ENCODE measurements at places on chromosomes 2 and 18.

- DNase-seq: no peak
These were observed 155.8 kb upstream of the ERBB4 start for GRCh38 chr2:212694398-212694797.

GRCh38 chr2:72128843-72129227 is 18.8 kb downstream of the CYP26B1 start:
- no peak for DNase-seq

DNA sequence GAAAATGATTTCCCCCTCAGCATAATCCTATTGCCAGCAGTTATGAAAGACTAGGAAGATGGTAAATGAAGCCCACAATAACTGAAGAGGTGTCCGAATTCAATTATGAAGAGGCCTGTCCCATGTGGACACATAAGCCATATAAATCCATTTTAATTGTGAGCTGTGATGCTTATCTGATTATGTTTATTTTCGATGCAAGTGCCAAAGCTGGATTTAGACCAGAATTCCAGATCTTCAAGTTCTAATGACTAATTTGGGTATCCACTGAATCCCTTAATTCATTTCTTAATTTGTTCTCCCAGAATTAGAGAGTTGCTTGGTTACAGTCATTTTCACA is 24.5 kb downstream of the SPATS2L start:
- DNase-seq: no peak

GRCh38 chr2:140929849-140930248 is 1201.0 kb downstream of the LRP1B start:
- DNase-seq: no peak

DNA sequence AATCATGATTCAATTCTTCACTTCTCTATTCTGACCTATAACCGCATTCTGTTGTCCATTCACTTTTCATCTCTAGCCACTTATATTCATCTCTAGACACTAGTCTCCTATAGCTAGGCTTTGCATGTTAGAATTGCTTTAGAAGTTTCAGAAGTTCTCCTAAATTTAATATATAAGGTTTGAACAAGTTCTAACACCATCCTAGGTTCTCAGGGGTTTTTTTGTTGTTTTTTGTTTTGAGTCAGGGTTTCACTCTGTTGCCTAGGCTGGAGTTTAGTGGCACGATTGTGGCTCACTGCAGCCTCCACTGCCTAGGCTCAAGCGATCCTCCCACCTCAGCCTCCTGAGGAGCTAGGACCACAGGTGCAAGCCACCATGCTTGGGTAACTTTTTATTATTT is 19.9 kb downstream of the WDSUB1 start:
- DNase-seq: no peak

- DNase-seq: peak; percentile 60
These were observed 120.9 kb upstream of the CDH19 start for GRCh38 chr18:66724664-66725356.

DNA sequence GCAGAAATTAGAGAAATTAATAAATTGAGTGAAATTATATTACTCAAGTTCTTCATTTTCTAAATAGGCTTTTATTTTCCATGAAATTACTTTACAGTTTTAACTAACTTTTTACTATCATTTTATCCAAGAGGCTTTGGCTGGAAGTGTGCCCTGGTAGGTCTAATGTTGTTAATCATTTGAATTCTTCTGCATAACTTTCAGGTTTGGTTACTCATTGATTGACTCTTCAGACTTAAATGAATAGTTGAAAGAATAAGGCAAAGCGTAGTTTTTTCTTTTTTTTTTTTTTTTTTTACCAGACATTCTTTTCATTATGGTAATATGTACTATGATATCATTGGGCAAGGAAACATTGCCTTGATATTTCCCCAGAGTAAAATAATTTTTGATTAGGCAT is 228.4 kb upstream of the MMADHC start:
- DNase-seq: no peak

DNA sequence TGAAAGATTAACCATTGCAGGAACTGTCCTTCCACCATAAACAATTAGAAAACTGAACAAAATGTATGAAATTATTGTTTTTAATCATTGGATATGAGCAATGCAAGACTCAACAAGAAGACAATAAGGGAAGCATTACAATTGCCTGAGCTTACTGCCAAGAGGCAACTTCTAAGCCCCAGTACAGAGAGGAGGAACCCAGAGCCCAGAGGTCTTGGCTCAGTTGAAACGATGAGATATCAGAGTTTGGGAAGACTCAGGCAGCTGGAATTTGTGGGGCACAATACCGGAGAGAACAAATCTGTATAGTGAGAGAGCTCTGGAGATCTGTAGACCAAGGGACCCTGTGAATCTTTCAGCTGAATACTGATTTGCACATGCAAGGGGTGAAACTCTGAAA is 80.6 kb upstream of the ZFP36L2 start:
- no peak for DNase-seq

- peak; percentile 66 for DNase-seq
These were observed 1.3 kb upstream of the USP34 start for GRCh38 chr2:61471905-61472805.

DNA sequence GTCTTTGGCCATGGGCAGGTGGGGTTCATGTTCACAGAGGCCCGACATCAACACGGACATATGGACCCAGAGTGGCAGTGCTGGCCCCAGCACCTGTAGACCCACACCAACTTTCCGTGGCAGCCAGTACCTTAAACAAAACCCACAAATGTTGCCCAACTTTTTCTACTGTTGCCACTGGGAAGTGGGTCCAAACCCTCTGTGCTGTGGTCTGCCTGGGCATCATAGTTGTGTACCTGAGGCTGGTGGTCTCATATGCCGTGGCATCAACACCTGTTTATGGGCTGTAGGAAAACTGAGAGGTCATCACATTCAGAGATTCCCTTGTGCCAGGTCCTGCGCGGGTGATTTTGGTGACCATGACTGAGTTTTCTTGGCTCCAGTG is 79.9 kb downstream of the SH3RF3 start:
- DNase-seq: no peak

GRCh38 chr18:79965119-79965902 is 868 bp downstream of the HSBP1L1 start:
- DNase-seq: peak; percentile 89

GRCh38 chr18:78716022-78716421 is 263.6 kb upstream of the SALL3 start:
- DNase-seq: no peak

- no peak for DNase-seq
These were observed 226.2 kb downstream of the SLC8A1 start for GRCh38 chr2:40225670-40226210.

DNA sequence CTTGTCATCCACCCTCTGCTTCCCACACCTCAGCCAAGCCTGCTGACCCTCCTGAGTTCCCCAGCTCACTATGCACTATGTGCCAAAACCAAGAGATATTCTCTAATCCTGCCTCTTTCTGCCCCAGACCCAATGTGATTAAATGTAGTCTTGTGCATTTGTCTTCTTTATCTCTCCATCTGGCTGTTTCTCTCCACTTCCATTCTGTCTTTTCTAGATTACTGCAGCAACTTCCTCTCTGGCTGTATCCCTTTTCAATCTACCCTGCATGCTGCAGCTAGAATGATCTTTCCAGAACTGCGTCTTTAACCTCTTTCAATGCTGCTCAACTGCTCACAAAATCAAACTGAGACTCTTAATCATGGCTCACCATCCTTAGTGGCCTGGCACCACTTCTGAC is 164.1 kb downstream of the GALNT14 start:
- DNase-seq: no peak

DNA sequence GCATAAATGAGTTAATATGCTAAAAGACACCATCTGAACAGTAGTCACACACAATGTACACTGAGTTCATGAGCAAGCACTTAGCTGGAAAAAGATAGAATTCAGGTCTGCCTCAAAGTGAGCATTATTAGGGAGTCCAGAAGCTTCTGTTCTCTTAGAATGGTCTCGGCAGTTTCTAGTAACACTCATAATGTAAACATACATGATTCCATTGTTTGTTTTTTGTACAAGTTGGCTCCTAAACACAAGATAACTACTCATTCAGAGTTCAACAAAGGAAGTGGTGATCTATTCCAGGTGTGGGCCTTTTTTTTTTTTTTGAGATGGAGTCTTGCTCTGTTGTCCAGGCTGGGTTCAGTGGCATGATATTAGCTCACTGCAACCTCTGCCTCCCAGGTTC is 66.2 kb downstream of the ESCO1 start:
- no peak for DNase-seq

GRCh38 chr18:56475250-56475649 is 163.1 kb downstream of the TXNL1 start:
- no peak for DNase-seq

DNA sequence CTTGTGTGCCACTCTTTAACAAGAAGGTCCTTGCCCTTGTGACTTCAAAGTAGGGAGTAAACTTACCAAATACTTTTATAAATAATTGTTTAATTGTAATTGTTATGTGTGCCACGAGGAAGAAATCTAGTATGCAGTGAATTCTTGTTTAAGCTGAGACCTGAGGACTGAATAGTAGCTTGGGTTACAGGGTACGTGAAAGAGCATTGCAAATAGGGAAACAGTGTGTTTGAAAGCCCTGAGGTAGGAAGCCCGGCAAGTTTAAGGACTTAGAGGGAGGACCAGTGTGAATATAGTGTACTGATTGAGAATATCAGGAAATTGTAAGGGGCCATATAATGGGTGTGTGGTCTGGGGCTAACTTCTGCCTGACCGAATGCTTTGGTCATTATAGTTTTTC is 26.2 kb downstream of the PHLPP1 start:
- peak; percentile 20 for DNase-seq

DNA sequence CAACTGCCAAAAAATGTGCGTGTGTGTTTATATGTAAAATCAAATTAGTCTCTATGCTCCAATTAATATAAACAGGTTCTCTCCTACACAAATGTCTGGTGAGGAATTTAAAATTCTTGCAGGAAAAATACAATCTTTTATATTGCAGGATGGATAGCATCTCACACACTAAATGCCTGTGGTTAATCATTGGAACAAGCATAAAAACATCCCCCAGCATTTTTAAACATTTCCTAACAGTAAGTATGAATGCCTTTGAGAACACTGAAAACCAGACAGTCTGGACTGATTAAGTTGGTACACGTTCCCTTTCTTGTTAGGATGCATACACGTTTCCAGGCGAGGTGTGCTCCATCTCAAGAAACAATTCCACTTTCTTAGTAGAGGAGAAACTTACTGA is 29.9 kb upstream of the PDE1A start:
- no peak for DNase-seq

- peak; percentile 41 for DNase-seq
These were observed 685.4 kb upstream of the NRXN1 start for GRCh38 chr2:51717312-51717711.

- no peak for DNase-seq
These were observed 219.7 kb upstream of the CHST9 start for GRCh38 chr18:27404855-27405254.

- DNase-seq: no peak
These were observed 23.2 kb downstream of the HDAC4 start for GRCh38 chr2:239377591-239377990.

DNA sequence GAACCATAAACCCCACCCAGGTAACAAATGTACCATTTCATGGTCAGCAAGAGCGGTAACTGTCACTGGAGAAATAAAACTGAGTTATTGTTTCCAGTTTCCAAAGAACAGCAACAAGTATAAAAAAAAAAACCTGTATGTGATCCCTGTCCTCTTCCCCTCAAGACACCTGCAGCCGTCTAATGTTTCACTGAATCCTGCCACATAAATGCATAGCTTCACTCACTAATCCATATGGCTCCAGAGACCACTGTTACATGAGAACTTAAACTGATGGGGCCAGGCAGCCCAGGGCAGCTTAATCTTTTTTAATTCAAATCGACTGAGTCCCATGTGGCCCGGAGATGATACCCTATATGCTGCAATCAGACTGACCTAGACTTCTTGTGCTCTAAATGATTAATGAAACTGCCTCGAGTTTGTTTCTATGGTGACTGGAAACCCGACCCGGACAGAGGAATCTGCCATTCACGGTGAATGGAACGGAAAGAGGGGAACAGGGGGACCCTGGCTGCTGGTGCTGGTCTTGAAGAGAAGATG is 60.9 kb upstream of the SIX2 start:
- DNase-seq: no peak

DNA sequence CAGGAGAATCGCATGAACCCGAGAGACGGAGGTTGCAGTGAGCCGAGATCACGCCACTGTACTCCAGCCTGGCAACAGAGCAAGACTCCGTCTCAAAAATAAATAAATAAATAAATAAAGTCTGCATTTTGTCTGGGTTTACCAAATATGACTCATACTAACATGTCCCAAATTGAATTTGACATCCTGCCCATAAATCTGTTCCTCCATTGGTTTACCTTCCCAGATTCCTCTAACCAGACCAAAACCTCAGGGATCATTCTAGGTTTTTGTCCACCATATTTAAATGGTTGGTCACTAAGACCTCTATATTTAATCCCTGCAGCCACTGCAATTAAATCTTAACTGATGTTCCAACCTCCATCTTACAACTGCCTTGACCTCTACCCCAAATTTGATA is 150.9 kb downstream of the ATAD2B start:
- DNase-seq: no peak

- DNase-seq: no peak
These were observed 5.2 kb downstream of the TGIF1 start for GRCh38 chr18:3455090-3455635.

DNA sequence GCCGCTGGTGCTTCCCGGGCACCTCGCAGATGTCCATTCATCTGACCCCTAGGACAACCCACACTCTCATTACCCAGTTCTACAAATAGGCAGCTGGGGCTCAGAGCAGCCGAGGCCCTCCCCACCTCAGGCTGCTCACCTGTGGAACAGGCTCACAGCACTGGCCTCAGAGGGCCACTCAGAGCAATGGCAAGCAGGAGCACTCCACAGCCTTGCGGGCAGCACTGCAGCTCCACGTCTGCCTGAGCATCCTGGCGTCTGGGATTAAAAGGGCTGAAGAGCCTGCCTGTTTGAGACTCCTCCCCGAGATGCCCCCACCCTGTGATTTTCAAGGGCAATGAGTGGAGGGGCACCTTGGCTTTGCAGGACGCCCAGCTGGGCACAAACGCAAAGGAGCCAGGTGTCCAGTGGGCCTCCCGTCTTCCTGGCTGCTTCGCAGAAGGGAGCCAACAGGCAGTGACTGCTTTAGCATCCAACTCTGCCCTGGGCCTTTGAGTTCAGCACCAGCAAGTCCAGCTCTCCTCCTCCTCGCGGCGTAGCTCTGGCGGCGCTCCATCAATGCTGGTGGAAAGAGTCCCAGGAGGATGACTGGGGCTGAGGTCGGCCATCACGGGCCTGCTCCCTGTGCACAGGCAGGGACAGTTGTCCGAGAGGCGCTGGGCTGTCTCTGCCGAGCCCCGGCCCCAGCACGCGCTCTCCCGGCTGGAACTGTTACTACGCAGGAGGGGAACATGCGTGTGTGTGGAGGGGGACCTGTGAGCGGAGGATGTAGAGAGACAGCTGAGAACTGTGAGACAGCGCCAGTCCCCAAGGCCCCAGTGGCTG is 297.2 kb downstream of the NDUFA10 start:
- no peak for DNase-seq

DNA sequence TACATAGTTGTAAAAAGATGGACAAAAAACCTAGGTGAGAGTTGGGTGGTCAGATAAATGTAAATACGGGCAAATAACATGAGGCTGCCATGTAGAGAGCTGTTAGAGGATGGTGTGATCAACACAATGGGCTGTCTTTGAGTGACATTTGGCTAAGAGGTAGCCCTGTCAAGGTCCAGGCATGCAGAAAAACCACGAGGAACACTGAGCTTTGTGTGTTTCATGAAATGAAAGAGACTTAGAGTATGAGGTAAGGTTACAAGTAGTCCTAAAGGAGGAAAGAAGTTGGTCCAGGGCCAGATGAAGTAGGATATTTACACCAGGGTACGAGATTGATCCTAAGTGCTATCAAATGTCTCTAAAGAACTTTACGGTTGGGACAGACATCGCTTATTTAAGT is 160.9 kb downstream of the RDH14 start:
- no peak for DNase-seq
